ENCODE measurements at places on chromosomes 3 and 15. TPM values are rescaled to one million over a fixed set of nuclear protein-coding genes. Genes with fewer than 3 reads are reported as not detected.
A peak's percentile ranks its signal among the peaks of the same experiment; 100 is the strongest.

Gene TM4SF18
- total RNA-seq: not detected

GRCh38 chr3:24149032-24149431, 203.9 kb downstream of the NR1D2 start:
- no peak for DNase-seq

DNA sequence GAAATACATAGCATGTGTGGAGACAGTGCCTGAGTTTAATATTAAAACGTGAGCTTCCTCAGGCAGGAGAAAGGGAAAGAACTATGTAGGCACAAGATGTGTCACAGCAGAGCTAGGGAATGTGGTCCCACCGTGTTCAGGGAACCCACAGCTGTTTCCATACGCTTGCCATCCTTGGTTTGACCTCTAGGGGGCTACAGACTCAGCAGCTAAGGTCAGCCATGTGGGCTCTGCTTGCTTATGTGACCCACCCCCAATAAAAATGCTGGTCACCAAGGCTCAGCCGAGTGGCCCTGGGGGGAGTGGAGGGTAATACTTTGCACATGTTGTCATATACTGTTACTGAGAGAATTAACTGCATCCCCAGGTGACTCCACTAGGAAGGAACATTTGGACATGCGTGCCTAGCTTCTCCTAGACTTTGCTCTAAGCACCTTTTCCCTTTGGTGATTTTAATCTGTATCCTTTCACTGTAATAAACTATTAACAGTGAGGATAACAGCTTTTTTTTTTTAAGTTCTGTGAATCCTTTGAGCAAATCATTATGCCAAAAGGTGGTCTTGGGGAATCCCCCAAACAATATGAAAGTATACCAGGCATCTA, 3.3 kb downstream of the TUBGCP5 start:
- peak; percentile 50 for DNase-seq

GRCh38 chr3:49006408-49007067, 653 bp upstream of the WDR6 start:
- DNase-seq: no peak

- DNase-seq: no peak
These were observed 37.7 kb downstream of the MCCC1 start for GRCh38 chr3:183061391-183062172.

Gene PCYT1A
- total RNA-seq: 64.2 TPM

DNA sequence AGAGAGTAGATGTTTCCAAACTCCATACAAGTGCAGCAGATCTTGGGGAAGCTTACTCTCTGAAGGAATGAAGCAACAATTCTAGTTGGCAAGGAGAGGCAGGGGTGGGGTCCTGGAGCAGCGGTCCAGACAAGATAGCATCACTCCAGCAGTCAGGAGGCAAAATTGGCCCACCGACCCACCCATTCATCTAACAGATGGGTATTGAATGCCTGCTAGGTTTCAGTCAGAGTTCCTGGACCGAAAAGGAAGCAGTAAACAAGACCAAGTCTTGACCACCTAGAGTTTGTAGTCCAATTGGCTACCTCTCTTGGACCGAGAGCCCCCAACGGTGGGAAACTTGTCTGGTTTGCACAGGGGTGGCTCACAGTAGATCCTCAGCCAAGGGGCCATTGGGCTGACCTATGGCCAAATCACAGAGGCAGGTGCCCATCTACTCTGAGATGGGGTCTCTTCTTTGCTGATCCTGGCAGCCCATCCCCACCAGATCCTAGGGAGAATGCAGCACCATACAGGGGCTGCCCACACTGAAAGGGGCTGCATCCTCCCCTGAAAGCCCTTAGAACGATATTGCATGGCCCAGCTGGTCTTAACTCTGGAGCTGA, 74.3 kb downstream of the CORO2B start:
- peak; percentile 4 for DNase-seq

Gene CPLX3
- total RNA-seq: 0.17 TPM

Gene STRC
- total RNA-seq: 2.1 TPM

Gene SCG5
- 2.7 TPM for total RNA-seq

GRCh38 chr15:80292079-80292478, 40.1 kb upstream of the CTXND1 start:
- DNase-seq: no peak

Gene DNAJC19
- 51.7 TPM for total RNA-seq

Gene CCR8
- total RNA-seq: 1.1 TPM

- no peak for DNase-seq
These were observed 20.2 kb upstream of the GPX1 start for GRCh38 chr3:49378249-49378895.

- no peak for DNase-seq
These were observed 113.2 kb upstream of the MYO5C start for GRCh38 chr15:52408823-52409222.

Measured in activated naive CD8-positive, alpha-beta T cell treated with anti-CD3 and anti-CD28 coated beads, Interleukin-2, amount 10 ng/mL, durations not matched to agents 7 days and 5 days (primary cell).